ENCODE measurements at places on chromosomes 5 and 9.

DNA sequence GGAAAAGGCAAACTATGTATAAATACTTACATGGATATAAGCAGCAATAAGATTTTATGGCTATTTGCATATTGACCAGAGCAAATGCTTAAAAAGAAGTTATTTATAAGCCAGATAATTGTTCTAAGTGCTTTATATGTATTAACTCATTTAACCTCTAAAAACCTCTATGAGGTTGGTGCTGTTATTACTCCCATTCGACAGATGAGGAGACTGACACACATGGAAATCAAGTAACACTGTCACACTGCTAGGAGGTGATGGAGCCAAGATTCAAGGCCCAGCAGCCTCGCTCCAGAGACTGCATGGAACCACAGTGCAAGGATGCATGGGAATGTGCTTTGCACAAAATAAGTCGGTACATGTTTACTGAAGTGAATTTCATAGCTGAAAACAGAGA, 53.7 kb downstream of the C5 start:
- no peak for DNase-seq

DNA sequence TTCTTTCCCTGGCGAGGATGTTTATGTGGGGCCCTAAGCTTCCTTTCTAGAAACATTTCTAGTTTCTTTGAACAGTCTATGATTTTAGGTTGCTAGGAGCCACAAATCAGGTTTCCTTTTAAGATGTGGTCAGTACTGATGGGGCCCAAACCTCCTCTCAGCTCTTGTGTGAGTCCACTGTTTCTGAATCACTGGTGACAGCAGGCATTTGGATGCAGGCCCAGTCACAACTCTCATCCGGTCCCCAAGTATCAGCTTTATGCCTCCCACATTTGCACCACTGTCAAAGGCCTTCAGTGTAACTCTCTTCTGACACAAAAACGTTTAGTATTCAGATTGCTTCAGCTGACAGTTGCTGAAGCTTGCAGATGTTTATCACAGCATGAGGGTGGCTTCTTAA, 7.8 kb downstream of the DMRT2 start:
- no peak for DNase-seq

DNA sequence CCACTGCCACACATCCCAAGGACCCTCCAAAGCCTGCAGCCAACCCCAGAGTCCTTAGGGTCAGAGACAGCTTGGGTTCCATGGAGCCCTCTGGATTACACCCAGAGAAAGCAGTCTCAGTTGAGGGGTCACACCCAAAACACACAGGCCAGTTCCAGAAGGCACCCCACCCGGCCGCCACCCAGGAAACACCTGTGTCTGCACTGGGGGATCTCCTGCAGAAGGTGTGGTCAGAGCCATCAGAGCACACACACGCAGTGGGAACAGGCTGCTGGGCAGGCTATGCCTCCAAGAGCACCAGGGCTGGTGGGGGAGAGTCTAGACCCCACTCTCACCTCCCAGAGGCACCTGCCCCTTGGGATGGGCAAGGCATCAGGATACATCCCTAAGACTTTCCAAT, 27.3 kb downstream of the NIPAL4 start:
- DNase-seq, result no peak

GRCh38 chr5:23718564-23718963, 211.2 kb downstream of the PRDM9 start:
- no peak for DNase-seq

- peak; percentile 66 for DNase-seq
Observed at GRCh38 chr5:136212252-136212721, 19.3 kb upstream of the SMIM32 start.

DNA sequence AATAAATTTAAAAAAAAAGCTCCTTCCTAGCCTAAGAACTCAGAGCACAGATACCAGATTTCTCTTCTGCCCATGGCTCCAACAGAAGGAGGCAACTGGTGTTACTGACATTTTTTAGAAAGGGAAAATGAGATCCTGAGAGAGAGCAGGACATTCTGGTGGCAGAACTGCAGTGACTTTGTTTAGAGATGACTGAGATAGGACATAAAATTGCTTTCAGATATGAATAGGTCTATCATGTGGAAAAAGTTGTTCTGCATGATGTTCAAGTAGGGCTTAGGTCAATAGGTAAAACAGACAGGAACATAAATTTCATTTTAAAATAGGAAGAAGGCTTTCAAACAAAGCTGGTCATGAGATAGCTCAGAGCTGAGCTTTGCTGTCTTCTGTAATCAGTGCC, 49.6 kb downstream of the NIPAL4 start:
- no peak for DNase-seq

DNA sequence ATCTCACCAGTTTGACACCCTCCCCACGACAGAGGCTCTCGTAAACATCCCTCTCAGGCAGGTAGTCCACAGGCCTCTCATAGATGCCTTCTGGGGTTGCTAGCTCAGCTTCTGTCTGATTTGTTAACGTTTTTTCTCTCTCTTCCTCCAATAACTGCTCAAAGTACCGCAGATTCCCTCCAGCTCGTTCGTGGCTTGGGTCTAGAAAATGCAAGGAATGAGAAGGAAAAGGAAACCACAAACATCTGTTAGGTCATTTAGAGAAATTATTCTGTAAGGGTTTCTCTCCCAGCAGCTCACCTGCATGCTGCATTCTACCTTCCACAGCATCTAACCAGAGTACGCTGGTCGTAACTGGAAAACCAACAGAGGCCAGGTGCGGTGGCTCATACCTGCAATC, 18.5 kb downstream of the P4HA2 start:
- DNase-seq, result no peak

DNA sequence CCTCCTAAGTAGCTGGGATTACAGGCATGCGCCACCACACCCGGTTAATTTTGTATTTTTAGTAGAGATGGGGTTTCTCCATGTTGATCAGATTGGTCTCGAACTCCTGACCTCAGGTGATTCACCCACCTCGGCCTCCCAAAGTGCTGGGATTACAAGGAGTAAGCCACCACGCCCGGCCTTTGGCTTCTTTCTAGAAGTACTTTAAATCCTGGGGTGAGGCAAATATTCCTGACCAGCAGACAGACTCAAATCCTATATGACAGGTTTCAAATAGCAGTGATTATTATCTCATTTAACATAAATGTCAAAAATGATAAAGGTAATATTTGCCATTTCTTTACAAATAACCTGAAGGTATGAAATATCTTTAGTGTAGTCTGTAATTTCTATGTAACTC, 35.6 kb downstream of the ABHD17B start:
- no peak for DNase-seq

- DNase-seq, result no peak
Observed at GRCh38 chr5:157025093-157025698, 33.7 kb downstream of the HAVCR1 start.

DNA sequence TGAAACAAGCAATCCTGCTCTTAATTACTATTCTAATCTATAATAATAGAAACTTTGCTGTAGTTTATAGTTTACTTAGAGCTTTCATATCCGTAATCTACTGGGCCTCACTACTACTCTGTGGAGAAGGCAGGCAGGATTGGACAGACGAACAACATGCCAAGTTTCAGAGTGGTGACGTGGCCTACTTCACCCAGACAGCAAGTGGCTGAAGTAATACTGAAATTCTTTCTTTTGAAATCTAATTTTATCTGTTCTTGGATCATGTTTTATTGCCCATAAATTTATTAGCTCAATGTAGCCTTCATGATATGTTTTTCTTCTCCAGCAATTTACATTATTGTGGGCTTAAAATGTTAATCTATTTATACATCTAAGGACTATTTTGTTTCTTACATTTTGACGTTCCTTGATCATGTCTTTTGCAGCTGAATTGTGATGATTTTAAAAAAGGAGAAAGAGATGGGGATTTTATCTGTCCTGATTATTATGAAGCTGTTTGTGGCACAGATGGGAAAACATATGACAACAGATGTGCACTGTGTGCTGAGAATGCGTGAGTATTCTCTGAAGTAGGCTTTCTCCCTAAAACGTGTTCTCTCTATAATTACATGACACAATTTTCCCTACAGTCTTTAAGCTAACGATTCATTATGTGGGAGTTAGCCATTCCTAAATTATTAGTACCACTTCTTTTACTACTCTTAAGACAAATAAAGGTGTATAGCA, 22.4 kb downstream of the SPINK5 start:
- no peak for DNase-seq

- no peak for DNase-seq
Observed at GRCh38 chr9:19239955-19240354, 9.5 kb downstream of the DENND4C start.
